ENCODE measurements at places on chromosomes 11 and 22.

- DNase-seq, result no peak
Observed at GRCh38 chr22:46561435-46561905, 24.1 kb upstream of the CELSR1 start.

DNA sequence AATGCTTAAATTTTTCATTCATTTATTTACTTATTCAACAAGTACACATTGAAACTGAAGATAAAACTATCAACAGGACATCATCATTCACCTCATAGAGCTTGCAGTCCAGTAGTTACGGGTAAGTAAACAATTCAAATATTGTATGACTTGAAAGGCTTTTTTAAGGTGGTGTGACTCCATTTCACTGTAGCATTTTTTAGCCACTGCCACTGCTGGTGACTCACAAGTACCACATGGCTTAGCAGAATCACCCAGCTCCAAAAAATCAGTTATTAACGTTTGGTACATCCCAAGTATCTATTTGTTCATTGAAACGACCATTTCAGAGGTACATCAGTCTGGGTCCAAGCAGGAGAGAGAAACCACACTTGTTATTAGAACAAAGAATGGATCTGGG lies 427.9 kb upstream of the DDI1 start:
- DNase-seq, result no peak

DNA sequence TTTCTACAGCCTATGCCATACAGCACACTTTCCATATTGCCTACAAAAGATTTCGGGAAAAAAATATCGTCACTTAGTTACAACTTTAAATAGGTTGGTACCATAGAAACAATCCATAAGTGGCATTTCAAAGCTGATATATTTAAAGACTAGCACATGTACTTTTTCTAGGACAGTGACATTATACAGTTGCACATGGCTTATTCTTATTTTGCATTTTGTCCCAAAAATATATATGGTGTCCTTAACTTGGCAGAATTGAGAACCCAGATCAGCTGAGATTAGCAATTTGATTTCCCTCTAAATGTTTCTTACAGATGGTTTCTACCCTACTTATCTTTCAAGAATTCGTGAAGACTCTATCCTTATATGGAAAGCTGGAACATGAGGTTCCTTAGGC lies 3.7 kb upstream of the TFIP11 start:
- DNase-seq, result no peak

- no peak for DNase-seq
Observed at GRCh38 chr11:17410606-17411379, 22.3 kb upstream of the KCNJ11 start.

- peak; percentile 23 for DNase-seq
Observed at GRCh38 chr11:31817054-31817620, 6.0 kb upstream of the PAX6 start.

GRCh38 chr22:23401910-23402274 lies 178.2 kb downstream of the IGLL1 start:
- no peak for DNase-seq

DNA sequence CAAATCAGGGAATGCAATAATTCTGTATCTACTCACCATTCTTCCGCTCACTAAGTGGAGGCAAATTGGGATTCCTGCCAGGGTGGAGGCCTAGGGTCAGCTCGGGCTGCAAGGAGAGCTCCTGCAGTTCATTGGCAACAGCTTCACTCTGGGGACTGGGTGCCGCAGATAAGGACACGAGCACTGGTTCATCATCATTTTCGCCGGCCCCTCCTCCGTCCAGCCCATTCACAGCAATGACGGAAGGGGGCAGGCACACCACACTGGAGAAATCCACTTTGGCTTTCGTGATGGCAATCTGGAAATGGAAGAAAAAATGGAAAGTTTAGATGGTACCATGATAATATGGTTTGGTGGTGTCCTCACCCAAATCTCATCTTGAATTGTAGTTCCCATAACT lies 84.4 kb downstream of the MRTFA start:
- no peak for DNase-seq

DNA sequence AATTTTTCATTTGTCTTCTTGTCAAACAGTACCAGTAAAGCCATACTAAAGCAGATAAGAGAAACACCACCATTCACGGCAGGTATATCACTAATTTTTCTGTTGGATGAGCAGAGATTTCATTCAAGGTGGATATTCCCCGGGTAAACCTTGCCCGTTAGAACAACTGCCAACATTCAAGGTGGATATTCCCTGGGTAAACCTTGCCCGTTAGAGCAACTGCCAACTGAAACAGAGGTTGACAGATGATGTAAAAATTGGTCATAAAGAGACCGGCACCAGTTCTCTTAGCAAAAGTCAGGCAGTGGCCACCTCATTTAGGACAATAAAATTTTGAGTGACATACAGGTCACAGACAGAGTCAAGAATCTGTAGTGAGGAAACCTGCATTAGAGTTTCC lies 423.4 kb upstream of the SYN3 start:
- no peak for DNase-seq

GRCh38 chr22:38069372-38070249 lies 12.4 kb downstream of the PICK1 start:
- peak; percentile 57 for DNase-seq

DNA sequence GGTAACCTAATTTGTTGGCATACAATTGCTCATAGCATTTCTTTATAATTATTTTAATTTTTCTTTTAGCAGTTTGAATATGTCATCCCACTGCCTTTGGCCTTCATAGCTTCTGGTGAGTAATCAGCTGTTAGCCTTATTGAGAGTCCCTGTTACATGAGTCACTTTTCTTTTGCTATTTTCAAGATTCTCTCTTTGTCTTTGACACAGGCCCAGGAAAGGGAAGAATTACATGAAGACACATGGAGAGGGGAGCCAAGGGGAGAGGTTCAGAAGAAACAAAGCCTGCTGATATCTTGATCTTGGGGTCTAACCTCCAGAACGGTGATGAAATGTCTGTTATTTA lies 418.2 kb downstream of the METTL15 start:
- DNase-seq, result no peak

DNA sequence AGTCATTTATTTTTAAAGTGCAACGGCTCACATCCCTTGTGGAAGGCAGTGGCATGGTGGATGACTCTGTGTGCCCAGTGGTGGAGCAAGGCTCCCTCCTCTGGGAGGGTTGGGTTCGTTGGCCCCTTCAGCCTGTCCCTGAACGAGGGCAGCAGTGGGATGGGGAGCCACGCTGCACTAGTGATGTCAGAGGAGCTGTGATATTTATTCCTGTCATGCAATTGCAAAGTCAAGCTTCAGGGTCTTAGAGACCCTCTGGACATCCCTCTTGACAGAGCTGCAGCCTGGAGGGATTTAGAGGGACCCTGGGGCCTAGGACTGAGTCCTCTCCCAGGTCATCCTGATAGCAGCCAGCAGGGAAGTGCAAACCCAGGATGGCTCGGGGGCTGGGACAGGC lies 78.2 kb upstream of the NARS2 start:
- DNase-seq, result no peak

DNA sequence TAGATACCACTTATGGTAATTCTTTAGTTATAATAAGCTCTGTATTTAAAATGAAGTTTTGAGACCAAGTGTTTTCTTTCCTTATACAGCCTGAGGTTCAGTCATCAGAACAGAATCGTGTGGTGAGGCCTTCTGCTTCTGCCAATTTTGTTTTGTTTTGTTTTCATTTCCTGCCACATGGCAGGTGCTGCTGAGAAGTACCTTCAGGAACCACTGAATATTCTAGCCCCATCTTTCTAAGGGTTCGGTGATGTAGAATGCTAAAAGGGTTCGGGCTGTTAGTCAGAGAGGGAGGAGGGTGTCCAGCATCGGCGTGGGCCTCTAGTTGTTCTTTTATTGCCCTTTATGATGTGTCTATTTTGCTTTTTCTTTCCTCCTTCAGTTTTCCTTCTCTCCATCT lies 25.8 kb downstream of the TNRC6B start:
- no peak for DNase-seq

- no peak for DNase-seq
Observed at GRCh38 chr22:28480000-28480715, 199.5 kb downstream of the TTC28 start.

- no peak for DNase-seq
Observed at GRCh38 chr11:116445108-116446047, 327.4 kb downstream of the BUD13 start.

GRCh38 chr11:28799316-28799715 lies 691.1 kb downstream of the METTL15 start:
- no peak for DNase-seq

GRCh38 chr22:31825513-31825912 lies 71.7 kb downstream of the DEPDC5 start:
- DNase-seq, result no peak

- DNase-seq, result no peak
Observed at GRCh38 chr22:20315337-20316216, 4.3 kb downstream of the DGCR6L start.

DNA sequence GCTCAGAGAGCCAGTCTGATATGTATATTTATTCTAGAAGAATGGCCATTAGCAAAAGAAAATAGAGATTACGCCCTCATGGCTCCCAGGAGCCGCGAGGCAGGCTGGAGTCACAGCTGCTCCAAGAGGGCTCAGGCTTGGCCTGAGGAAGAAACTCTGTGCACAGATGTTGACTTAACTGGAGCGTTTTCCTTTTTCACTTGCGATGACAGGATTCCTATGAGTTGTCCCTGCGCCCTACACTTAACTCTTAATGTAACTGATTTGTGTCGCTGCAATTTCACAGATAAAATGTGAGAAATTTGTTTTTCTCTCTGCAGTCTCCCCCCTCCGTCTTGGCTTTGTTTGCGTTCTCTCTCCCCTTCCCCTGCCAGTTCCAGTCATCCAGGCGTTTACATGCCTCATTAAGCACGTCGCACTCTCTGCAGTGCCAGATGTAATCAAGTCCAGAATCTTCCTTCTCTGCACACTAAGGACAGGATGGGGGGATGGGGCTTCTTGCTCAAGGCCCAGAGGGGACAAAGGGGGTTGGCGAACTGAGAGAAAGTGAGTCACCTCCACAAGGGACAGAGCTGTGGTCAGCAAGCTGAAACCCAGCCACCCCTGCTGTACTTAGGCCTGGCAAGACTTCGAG lies 1060.1 kb downstream of the NTM start:
- no peak for DNase-seq

GRCh38 chr11:267491-267994 lies 10.7 kb upstream of the NLRP6 start:
- no peak for DNase-seq

- no peak for DNase-seq
Observed at GRCh38 chr11:118265954-118266353, 1.9 kb upstream of the MPZL2 start.

- DNase-seq, result peak; percentile 24
Observed at GRCh38 chr22:17774206-17774925, at the start of gene BID. TSS of gene BID (minus strand) at chr22:17774469. CDS start at chr22:17750116, 24,353 bp downstream.

GRCh38 chr22:24706054-24706453 lies 68.5 kb downstream of the PIWIL3 start:
- DNase-seq, result no peak

DNA sequence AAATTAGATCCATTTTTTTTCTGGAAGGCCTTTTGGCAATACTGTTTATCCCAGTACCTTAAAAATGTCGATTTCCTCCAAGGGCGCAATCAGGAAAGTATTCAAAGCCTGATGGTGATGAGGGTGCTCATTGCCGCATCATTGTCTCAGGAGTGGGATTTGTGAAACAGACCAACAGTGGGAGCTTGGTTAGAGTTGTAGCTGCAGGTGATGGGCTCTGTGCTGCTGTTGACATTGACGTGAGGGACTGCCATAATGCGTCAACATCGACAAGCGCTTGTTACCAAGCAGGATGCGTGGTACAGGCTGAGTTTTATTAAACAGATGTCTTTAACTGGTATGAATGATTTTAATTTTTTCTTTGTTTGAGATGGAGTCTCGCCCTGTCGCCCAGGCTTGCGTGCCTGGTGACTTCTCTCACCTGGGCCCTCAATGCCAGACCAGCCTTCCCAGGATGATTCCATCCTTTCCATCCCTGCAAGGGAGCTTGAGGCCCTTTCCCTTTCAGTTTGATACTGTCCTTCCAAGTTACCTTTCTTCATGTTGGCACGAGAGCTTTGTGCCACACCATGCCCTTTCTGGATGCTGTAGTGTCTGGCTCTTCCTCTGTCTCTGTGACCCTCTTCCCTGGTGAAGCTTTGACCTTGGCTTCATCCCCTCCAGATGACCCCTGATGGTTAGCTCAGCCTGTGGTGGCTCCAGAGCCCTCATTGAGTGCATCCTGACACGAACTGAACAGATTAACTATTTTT lies 10.6 kb downstream of the MED15 start:
- no peak for DNase-seq

DNA sequence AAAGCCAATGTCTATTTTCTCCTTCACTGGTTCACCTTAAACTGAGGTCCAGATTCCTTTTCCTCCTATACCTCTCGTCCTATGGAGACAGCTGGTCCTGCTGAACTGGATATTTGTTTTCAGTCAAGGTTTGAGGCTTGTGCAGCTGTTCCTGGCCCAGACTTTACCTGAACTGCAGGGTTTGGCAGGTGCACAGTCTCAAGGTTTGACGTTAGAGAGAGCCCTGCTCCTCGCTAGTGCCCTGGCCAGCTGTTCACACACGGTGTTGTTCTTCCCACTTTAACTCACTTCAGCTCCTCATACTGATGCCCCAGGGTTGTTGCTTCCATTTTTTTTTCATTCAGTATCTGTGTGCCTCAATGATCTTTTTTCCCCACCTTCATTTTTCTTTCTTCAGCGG lies 74.0 kb upstream of the TTC12 start:
- DNase-seq, result no peak

DNA sequence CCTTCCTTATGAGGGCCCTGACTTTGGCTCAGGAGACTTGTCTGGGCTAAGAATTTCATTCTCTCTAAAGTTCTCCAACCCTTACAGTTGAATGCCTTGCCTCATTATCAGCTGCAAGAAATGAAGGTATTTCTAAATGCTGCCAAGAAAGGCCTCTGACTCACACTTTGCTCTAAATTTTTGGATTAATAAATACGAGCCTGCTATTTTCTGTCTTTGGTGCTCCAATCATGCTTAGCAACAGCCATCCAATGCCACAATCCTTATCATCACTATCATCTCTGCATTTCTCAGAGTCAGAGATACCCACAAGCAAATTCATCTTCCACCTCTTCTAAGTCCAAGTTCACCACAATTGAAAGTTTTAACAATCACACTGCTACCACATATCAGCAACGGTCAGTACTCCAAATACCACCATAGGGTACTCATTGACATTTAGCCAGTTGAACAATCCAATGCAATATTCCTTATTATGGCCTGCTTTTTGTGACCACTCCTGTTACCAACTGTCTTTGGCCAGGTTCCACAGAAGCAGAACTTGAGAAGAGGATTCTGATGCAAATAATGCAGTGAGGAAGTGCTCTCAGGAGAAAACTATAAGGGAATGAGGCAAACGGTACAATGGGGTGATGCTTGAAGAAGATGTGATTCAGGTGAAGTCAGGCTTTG lies 5.7 kb downstream of the PATE2 start:
- DNase-seq, result no peak

DNA sequence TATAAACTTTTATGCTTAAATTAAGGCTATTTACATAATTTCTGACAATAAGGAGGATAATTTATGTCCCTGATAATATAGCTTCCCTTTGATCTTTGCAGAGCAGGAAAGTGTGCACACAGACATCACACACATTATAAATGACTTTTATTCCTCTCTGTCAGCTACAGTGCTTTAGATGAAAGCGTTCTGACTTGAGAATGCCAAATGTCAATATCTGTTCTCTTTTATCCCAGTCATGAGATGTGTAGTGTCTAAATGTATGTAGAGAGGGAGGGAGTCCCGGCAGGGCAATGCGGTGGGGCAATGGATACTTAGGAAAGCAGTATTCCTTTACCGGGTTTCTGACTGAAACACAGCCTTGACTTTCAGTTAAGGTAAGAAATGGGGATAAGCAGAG lies 225.4 kb upstream of the CHORDC1 start:
- DNase-seq, result no peak

GRCh38 chr11:133516845-133517244 lies 15.5 kb downstream of the OPCML start:
- DNase-seq, result no peak

Data from neural crest cell (in vitro differentiated cells).